ENCODE measurements at places on chromosomes 4 and X. TPM values are rescaled to one million over a fixed set of nuclear protein-coding genes. Genes with fewer than 3 reads are reported as not detected.

SMIM10L2A gene
- total RNA-seq, result 28.0 TPM

CFAP47 gene
- 5.4 TPM for total RNA-seq

ZNF157 gene
- total RNA-seq, result 0.63 TPM

MTTP gene
- total RNA-seq, result 15.4 TPM

FAM47A gene
- total RNA-seq, result 1.9 TPM

GYPB gene
- total RNA-seq, result not detected

GRCh38 chr4:47498899-47499298 lies 13.8 kb downstream of the ATP10D start:
- H3K27ac ChIP-seq, result peak overlapping the region; percentile 34
- DNase-seq, result no peak
- no peaks in the 10 kb centered on the region for H3K27me3 ChIP-seq
- no peak overlapping the region for H3K4me3 ChIP-seq
- no peaks in the 10 kb centered on the region for H3K36me3 ChIP-seq

GRCh38 chr4:142079959-142080358 lies 443.6 kb downstream of the IL15 start:
- no peak overlapping the region for H3K27ac ChIP-seq
- H3K36me3 ChIP-seq, result no peaks in the 10 kb centered on the region
- no peaks in the 10 kb centered on the region for H3K27me3 ChIP-seq
- H3K4me3 ChIP-seq, result no peak overlapping the region
- DNase-seq, result no peak

GRCh38 chr4:152738827-152739226 lies 40.7 kb downstream of the TIGD4 start:
- H3K4me3 ChIP-seq, result no peak overlapping the region
- no peaks in the 10 kb centered on the region for H3K4me1 ChIP-seq
- DNase-seq, result no peak
- H3K36me3 ChIP-seq, result no peaks in the 10 kb centered on the region
